ENCODE measurements at places on chromosomes 4 and X.

GRCh38 chrX:119008110-119008744 lies 33.8 kb downstream of the LONRF3 start:
- DNase-seq, result peak; percentile 20

GRCh38 chr4:118969359-118969758 lies 80.7 kb downstream of the SYNPO2 start:
- DNase-seq, result no peak

DNA sequence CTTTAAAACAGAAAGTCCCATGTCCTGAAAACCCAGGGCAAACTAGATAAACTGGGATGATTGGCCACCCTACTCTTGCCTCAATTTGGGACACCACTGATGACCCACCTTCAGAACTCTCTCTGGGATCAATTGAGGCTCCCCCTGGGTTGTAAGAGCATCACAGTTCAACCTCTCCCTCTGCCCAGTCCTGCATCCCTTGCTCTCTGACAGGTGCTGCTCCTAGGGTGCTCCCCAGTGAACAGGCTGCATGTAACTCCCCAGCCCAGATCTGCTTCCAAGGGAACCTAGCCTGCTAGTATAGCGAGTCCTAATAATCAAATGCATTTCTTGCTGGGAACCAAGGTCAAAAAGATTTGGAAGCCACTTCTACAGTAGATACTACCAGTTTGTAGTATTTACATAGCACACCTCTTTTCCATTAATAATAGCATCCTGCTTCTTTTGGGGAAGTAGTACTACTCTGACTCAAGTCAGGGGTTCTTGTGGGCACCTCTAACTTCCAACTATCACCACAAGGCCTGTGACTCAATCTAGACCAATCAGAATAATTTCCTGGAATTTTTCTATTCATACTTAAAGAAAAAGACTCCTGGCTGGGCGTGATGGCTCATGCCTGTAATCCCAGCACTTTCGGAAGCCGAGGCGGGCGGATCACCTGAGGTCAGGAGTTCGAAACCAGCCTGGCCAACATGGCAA lies 42.1 kb upstream of the SPINK2 start:
- no peak for DNase-seq

- DNase-seq, result no peak
Measured at GRCh38 chrX:32443841-32444240, 767.5 kb downstream of the DMD start.

GRCh38 chrX:149715468-149715867 lies 3.6 kb downstream of the MAGEA11 start:
- DNase-seq, result no peak

DNA sequence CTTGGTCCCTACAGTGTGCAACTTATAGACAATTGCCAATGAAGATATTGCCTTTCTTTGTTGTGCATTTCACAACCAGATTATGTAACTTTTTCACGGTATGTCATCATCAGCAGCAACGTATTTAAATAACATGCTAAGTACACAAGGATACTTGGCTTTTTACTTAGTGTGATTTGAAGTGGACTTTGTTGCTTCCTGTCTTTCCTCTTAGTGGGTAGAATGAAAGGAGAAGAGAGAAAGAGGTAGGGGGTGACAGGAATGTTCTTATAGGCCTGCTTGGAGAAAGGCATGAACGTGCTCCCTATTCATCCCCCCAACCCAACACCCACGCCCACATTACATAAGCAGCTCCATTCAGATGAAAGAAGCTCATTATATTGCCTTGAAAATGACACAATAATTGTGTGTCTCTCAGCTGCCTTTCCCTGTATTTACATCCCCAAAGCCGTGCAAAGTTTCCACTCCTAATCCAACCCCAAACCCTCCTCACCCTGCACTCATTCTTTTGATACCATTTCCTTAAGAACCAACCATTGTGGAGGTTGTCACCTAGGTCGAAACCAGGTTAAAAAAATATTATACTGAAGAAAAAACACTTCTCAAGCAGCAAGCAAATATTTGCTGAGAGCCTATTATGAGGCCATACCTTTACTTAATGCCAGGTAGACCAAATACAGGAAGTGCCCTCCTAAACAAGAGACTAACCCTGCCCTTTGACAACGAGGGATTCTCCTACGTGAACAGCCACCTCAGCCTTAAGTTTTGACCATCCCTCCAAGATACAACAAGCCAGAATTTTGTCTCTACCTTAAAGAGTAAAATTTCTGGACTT lies 25.2 kb upstream of the GK start:
- no peak for DNase-seq

DNA sequence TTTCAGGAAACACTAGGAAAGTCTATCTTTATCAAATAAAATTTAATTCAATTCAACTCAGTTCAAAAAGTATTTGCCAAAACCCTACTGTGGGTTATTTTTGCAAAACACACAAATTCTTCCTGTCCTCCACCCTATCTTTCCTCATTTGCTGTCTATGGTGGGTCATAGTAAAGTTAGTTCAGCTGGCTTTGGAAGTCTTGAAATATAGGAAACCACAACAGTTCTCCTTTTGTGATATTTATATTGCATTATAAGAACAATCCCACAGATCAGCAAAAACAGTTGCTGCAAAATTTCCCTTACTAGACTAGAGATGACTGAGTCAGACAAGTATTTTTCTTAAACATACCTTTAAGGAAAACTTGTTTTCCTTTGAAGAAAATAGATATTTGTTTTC lies 22.2 kb downstream of the CYBB start:
- DNase-seq, result no peak

GRCh38 chr4:145487631-145488030 lies 6.0 kb downstream of the SMAD1 start:
- no peak for DNase-seq

DNA sequence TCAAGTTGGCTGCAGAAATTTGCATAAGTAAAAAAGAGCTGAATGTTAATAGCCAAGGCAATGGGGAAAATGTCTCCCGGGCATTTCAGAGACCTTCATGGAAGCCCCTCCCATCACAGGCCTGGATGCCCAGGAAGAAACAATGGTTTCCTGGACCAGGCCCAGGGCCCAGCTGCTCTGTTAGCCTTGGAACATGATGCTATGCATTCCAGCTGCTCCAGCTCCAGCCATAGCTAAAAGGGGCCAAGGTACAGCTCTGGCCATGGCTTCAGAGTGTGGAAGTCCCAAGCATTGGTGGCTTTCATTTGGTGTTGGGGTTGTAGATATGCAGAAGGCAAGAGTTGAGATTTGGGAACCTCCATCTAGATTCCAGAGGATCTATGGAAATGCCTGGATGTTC lies 508.3 kb downstream of the SPRY1 start:
- no peak for DNase-seq

DNA sequence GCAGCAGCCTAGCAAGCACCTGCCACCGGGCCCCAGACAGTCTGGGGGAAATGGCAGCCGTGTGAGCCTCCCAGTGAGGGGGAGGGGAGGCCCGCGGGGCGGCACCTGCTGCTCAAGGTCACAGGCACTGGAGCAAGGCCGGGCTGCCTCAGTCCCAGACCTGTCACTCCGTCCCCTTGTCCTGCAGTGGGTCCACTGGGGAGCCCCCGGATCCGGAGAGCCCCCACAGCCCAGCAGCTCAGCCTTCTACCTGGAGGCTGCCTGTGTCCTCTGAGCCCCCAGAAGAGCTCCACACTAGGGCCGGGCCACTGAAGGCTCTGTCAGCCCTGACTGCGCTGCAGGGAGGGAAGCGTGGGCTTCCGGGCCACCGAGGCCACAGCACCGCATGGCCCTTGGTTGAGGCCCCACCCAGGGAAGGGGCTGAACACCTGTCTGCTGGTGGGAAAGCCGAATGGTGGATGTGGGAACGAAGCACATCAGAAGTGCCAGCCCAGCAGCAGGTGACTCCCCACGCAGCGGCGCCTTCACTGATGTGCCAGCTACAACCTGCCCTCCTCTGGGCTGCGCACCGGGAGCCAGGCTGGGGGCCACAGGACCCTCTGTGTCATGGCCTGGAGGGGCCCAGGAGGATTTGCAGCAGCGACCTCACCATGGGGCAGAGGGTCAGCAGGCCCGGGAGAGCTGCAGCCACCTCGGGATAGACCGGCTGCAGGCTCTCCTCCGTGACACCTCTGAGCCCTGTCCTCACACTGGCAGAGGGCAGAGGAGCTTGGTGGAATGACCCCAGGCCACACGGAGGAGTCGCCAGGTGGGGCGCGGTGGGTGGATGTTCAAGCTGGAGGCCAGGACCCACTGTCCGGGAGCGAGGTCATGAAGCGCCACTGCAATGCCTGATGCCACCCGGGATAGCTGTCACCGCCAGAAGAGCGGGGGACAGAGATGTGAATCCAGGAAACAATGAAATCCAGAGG lies 35.0 kb upstream of the MXD4 start:
- DNase-seq, result no peak

DNA sequence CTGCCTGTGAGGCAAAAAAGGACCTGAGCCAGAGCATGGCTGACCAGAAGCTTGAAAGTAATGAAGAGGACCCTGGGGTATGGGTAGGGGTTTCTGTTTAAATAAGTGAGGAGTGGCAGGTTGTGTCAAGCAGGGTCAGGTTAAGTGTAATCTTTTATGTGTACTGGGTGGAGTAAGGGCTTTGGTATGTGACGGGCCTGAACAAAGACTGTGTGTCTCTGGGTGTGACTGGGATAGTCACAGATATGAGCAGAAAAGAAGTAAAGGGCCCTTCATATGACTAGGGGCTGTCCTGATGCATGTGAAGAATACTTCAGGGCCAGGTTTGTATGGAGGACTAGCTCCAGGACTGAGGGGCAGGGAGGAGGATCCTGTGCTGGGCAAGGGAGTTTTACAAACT lies 82.4 kb downstream of the ITIH6 start:
- no peak for DNase-seq

- DNase-seq, result no peak
Measured at GRCh38 chrX:76228499-76228898, 55.6 kb downstream of the PBDC1 start.

DNA sequence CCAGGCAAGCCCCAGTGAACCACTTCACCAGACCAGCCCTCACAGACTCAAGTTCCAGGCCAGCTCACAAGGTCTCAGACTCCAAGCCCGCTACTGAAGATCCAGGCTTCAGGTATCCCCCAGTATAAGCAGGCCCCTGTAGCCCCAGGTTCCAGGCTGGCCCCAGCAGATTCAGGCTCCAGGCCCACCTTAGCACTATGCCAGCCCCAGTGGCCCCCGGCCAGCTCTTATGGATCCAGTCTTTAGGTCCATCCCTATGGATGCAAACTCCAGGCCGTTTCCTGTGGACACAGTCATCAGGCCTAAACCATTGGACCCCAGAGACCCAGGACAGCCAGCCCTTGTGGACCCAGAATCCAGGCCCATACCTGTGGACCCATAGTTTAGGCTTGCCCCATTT lies 277.8 kb upstream of the MAGEB18 start:
- DNase-seq, result no peak

GRCh38 chr4:10333942-10334341 lies 123.3 kb downstream of the ZNF518B start:
- DNase-seq, result no peak

DNA sequence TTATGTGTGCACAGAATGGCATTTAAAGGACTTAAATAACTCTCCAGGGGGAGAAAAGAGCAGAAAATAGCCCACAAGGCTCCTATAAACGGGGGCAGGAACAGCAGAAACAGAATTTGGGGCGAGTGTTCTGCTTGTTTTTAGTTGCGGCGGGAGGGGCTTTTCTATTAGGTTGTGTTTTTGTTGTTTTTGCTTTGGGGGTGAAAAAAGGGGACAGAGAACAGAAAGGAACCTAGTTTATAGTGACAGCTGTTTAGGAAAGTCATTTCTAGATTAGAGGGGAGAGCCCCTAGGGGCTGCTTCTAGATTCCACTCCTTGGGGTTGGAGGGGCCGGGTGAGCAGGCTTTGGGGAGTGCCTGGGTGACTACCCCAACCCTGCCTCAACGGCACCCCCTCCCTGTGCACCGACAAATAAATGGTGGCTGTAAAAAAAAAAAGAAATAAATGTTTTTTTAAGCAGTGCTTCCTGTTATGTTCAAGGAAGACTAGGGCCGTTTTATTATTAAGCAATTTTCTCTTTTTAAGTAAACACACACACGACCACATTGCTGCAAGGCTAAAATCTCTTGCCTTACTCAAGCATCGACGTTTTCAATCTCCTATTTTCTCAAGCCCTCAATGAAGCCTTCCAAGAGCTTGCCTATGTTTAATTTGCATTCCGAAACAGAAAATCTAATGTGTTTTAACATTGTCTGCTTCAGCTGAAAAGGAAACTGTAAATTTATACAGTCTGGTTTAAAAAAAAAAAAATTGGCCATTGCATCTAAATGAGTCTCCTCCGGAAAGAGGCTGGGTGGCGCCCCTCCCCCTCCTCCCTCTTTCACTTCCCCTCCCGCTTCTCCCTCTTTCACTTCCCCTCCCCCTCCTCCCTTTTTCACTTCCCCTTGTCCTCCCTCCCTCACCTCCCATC lies 123.3 kb upstream of the TBL1X start:
- DNase-seq, result peak; percentile 11

DNA sequence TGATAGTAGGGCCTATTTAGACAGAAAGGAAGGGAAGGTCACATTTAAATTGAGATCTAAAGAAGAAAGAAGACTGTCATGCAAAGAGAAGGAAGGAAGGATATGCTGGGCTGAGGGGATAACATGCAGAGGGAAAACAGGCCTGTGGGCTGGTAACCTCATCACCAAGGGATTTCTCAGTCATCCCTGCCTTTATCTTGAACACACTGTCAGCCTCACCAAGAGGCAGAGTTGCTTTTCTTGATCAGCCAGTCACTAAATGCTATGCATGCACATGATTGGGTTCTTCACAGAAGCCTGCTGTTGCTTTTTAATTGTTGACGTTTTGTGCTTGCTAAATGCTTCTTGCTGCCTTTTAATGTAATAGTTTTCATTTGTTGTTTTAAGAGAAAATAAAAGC lies 113.0 kb downstream of the ARHGAP24 start:
- DNase-seq, result no peak

GRCh38 chr4:8910822-8911315 lies 39.2 kb upstream of the HMX1 start:
- DNase-seq, result no peak

DNA sequence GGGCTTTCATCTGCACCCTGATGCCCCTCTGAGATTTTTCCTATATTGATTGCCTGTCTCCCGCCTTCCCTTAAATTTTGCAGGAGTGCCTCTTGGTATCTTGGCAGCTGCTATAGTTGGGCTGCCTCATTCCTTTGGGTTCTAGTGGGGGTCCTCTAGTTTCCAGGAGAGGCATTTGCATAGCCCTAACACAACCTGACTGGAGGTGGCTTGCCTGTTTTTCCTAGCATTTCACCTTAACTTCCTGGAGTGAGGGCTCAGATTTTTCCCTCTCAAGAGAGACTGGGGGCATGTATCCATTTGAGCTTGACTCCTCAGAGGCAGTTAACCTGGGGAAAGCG lies 46.0 kb downstream of the UGT2A3 start:
- no peak for DNase-seq

GRCh38 chr4:112318239-112319142 lies 21.3 kb downstream of the ALPK1 start:
- DNase-seq, result no peak

DNA sequence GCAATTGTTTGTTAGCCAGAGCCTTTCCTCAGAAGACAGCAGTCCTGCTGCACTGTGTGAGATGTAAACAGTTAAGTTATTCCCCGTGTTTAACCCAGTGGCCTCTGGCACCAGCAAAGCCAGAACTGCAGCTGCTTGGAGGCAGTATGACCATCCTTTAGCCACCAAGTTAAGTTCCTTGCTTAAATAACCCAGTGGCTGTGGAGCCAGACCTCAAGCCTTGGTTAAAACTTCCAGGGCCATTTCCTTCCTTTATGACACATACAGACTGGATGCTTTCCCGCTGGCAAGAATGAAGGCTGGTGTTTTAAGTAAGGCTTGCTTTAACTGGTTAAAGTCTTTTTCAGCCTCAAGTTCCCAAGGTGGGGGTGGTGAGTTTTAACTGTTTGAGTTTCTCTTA lies 379.8 kb downstream of the DCAF12L2 start:
- DNase-seq, result no peak

GRCh38 chr4:169013396-169013795 lies 3.3 kb upstream of the CBR4 start:
- DNase-seq, result no peak
